Natural killer cell (primary cell): ENCODE measurements at places on chromosomes 16 and 17.

DNA sequence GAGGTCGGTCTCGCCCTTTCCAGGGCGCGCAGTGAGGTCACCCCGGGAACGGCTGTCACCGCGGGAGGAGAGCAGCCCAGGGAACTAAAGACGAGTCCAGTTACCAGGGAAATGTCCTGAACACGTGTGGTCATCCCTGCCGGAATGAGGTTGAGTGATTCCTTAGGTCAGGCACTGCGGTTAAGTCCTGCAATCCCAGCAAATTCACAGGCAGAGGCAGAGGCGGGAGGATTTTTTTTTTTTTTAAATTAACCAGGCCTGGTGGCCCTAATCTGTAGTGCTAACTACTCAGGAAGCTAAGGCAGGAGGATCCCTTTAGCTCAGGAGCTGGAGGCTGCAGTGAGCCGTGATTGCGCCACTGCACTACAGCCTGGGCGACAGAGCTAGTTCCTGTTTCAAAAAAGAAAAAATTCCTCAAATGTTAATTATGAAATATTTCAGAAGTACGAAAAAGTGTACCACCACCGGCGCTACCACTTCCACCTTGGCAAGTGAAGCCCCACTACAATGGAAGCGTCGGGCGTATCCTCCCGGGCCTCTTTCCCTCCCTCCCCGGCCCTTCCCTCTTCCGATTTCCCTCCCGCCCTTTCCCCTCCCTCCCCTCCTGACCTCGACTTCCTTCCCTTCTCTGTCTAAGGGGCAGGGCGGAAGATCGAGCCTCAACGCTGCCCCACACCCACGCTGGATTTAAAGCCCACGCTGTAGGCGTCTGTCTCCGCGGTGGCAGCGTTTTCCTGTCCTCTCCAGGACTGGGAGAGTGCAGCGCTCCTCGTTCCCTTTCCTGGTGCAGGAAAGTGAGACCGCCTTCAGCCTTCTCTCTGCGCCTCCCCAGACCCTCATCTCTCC is 27.3 kb downstream of the SLFN11 start:
- DNase-seq = peak; percentile 60

GRCh38 chr16:82329504-82330192 is 159.6 kb upstream of the MPHOSPH6 start:
- DNase-seq = no peak

- DNase-seq = no peak
These were observed at the start of gene SMIM22 for GRCh38 chr16:4795181-4795827. TSS of gene SMIM22 (plus strand) at chr16:4795369. CDS start at chr16:4795735, 366 bp downstream.

GRCh38 chr16:48831076-48831722 is 221.2 kb upstream of the N4BP1 start:
- DNase-seq = no peak

DNA sequence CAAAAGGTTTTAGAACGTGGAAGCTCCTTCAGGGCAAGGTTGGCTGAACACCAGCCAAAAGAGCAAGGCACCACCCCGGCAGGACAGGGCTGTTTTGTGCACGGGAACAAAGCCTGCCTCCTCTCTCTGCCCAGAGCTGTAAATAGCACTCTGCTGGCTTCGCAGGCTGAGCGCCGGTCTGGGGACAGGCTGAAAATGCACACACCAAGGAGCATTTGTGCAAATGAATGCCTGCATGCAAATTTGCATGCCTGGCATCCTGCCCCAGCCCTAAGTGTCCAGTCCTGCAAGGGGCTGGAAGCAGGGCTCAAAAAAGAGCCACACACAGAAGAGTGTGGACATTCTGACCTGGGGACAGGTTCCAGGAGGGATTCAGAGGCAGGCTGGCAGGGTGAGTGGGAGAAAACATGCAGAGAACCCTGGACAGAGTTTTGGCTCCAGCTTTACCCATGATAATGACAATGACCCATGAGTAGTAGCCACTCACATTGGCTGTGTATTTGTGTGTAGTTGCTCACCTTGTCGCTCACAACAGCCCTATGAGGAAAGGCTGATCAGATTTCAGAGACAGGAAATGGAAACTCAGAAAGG is 11.7 kb downstream of the ABAT start:
- no peak for DNase-seq

- no peak for DNase-seq
These were observed 70.9 kb downstream of the ABCC1 start for GRCh38 chr16:16020291-16020690.

- DNase-seq = no peak
These were observed 16.4 kb downstream of the NTN1 start for GRCh38 chr17:9037736-9038135.

DNA sequence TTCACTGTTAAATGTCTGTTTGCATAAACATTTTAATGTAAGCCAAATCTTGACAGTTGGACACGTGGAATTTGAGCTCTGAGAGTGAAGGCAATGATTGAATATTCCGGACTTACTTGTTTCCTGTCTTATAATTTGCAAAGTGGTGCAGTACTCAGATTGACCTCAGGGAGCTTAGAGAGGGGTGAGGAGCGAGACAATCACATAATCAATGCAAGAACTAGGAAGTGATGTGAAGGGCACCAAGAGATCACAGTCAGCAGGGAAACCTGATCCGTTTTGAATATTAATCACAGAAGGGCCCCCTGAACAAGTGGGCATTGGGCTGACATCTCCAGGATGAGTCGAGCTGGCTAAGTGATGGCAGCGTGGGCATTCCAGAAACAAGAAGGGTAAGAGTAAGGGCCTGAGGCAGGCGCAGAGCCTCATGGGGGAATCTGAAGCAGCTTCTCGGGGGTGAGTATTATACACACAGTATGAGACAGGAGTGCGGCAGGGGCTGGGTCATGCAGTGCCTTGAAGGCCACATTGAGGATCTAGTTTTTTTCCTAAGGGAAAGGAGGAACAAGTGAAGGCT is 26.1 kb downstream of the TEX2 start:
- DNase-seq = no peak

DNA sequence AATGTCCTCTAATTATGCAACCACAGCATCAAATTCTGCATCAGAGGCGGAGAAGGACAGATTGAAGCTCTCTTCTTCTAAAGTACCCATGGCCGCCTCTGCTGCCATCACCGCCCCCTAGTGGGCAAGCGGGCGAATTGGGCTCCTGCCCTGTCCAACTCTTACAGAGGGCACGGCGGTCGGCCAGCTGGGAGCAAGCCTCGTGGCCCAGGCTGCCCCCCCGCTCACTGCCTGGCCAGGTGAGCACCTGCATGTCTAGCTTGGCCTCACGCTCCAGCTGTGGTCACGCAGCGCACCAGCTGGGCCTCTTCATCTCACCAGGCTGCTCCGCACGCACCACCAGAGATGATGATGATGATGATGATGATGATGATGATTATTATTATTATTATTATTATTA is 146.1 kb upstream of the TOM1L1 start:
- no peak for DNase-seq

- DNase-seq = no peak
These were observed 12.1 kb upstream of the POLR3E start for GRCh38 chr16:22285080-22285479.

DNA sequence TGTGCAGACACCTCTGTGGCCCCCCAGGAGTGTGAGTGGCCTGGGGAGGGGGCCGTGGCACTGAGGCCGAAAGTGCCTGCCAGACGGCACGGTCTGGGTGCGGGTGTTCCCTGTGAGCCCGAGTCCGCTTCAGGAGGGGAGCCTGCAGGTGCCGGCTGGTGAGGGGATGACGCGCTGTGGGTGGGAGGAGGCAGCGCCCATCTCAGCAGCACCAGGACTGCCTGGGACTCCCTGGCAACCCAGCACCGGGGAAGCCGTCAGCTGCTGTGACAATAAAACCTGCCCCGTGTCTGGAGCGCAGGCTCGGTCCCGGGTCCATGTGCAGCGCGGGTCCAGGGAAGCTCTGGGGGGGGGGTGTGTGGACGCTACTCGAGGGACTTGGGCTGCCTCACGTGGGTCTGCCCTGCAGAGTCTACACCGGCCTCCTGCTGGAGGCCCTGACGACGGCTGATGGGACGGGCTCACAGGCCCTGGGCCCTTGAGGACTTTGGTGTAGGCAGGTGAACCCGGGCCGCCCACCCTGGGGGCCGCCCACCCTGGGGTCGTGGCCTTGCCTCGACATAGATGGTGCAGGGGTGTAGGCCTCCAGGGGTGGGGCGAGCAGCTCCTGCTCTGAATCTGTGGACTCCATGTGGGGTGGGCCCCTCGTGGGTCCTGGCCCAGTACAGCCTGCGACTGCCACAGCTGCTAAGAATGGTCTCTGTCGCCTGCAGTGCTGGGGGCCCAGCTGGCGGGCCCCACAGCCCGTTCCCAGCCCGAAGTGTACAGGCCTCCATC is 5.9 kb upstream of the RAB40C start:
- no peak for DNase-seq

GRCh38 chr17:4759776-4760236 is 11.9 kb upstream of the TM4SF5 start:
- no peak for DNase-seq

DNA sequence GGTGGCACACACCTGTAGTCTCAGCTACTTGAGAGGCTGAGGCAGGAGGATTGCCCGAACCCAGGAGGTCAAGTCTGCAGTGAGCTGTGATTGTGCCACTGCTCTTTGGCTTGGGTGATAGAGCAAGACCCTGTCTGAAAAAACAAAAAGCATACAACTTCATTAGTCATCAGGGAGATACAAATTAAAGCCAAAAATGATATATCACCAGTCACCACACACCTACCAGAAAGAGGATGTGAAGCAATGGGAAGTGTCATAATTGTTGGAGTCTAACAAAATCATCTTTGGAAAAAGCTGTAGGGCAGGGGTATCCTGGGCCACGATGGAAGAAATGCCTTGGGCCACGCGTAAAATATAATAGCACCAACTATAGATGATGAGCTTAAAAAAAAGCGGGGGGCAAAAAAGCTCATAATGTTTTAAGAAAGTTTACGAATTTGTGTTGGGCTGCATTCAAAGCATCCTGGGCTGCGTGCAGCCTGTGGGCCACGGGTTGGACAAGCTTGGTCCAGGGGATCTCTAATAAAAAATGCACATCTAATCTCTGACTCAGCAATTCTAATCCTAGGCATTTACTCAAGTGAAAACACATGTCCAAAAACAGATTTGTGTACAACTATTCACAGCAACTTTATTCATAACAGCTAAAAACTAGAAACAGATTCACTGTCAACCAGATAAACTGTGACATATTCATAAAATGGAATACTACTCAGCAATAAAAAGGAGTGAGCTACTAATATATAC is 65.9 kb downstream of the HIC1 start:
- DNase-seq = no peak

- DNase-seq = no peak
These were observed 47.5 kb upstream of the ERN1 start for GRCh38 chr17:64177311-64178010.
